BJ (cell line): ENCODE measurements at places on chromosomes 2 and 18.
A peak's percentile ranks its signal among the peaks of the same experiment; 100 is the strongest.

- no peak for DNase-seq
Observed at GRCh38 chr2:118558846-118559245, 288.6 kb downstream of the EN1 start.

- peak; percentile 74 for DNase-seq
Observed at GRCh38 chr2:9897331-9897737, 54.1 kb downstream of the TAF1B start.

- DNase-seq: no peak
Observed at GRCh38 chr2:27522400-27522945, 25.8 kb downstream of the GCKR start.

DNA sequence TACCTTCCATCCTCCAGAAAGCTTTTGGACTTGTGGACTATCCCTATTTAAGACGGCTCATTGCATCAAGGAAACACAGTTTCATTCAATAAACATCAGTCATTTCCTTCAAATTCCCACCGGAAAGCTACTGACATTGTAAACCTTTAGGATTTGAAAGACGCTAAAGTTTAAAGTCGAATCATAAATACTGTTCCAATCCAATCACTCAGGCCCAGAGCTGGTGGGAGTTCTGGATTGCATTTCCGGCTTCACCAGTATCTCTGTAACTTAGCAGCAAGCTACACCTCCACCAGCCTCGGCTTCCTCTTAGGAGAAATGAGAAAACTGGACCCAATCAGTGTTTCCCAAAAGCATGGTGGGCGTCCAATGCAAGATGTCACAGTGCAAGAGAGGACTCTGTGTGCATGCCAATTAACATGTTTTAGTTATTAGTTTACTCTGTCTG, 1.6 kb downstream of the WDFY1 start:
- no peak for DNase-seq

- no peak for DNase-seq
Observed at GRCh38 chr18:77068321-77069312, 64.0 kb downstream of the MBP start.

DNA sequence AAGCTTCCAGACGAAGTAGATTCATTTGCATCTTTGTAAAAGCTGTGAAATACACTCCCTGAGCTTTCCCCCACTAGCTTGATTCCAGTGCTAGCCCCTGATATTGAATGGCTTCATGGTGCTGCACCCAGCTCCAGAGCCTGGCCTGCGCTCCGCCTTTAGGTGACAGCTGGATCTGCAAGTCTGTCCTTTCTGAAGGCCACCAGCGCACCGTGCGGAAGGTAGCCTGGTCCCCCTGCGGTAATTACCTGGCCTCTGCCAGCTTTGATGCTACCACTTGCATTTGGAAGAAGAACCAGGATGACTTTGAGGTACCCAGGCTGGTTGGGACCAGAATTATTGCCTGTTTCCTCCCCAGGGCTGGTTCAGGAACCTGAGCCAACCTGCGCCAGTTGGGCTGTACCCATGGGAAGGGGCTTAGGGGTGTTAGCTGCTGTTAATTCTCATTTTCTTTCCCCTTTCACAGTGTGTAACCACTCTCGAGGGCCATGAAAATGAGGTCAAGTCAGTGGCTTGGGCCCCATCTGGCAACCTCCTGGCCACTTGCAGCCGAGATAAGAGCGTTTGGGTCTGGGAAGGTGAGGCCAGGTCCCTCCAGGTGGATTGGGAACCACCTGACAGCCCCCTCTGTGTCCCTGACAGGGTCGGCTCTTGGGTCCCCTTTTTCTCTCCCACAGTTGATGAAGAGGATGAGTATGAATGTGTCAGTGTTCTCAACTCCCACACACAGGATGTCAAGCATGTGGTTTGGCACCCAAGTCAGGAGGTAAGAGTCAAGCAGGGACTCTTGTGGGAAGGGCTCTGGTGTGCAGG, 1.3 kb downstream of the CIAO1 start:
- DNase-seq: no peak

- no peak for DNase-seq
Observed at GRCh38 chr2:169683054-169683424, 11.2 kb downstream of the CFAP210 start.

DNA sequence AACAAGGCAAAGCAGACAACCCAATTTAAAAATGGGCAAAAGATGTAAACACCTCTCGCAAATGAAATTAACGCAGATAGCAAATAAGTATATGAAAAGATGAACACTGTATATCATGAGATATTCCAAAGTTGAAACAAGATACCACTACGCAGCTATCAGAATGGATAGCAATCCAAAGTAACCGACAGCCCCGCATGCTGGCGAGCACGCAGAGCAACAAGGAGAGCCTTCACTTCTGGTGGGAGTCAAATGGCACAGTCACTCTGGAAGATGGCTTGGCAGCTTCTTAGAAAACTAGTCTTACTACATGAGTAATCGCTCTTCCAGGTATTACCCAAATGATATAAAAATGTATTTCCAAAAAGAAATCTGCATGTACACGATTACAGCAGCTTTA, 1.4 kb downstream of the NDUFA10 start:
- DNase-seq: no peak
